Osteoblast (primary cell): ENCODE measurements at places on chromosomes 1 and 21. TPM values are rescaled to one million over a fixed set of nuclear protein-coding genes. Genes with fewer than 3 reads are reported as not detected.

DNA sequence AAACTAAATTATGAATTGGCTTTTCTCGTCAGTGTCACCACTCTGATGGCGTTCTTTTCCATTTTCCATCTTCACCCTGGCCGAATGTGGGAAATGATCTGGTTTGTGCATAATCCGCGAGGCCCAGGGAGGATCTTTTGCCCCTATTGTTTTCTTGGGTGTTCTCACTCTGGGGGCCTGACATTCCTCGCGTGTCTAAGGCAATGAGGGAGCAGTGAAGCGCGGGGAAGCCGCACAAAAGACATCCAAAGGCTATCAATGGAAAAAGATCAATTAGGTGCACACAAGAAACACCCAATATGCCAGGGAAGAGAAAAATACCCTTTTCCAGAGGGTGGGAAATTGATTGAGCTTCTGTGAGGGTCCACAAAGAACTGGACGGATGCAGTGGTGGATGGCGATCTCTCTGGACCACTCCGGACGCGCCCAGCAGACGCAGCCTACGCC is 941 bp upstream of the C1orf21 start:
- H3K27ac ChIP-seq: no peak overlapping the region
- no peak for DNase-seq

- H3K4me1 ChIP-seq: no peaks in the 10 kb centered on the region
- H3K36me3 ChIP-seq: no peaks in the 10 kb centered on the region
- no peak overlapping the region for H3K27ac ChIP-seq
Observed at GRCh38 chr1:70840260-70840953, 207.2 kb downstream of the PTGER3 start.

DNA sequence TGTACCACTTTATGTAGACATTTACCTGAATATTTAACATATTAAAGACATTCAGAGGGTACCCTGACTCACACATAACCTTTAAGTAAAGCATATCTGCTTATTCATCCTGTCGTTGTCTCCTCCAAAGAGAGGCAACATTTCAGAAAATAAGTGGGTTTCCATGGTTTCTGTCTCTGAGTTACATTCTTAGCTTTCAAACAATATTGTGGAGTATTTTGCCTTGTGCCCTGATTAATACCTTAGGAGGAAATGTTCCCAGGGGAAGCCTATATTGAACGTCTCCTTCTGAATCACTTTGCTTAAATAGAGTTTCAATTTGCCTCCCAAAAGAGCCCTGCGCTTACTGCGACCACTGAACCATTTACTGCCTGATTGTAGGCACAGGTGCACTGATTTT is 26.1 kb downstream of the PALMD start:
- H3K27me3 ChIP-seq: no peaks in the 10 kb centered on the region
- peaks cover 14% of the 10 kb centered on the region for H3K4me1 ChIP-seq
- no peak for DNase-seq
- H3K4me3 ChIP-seq: no peak overlapping the region
- H3K27ac ChIP-seq: peak overlapping the region; percentile 17

DNA sequence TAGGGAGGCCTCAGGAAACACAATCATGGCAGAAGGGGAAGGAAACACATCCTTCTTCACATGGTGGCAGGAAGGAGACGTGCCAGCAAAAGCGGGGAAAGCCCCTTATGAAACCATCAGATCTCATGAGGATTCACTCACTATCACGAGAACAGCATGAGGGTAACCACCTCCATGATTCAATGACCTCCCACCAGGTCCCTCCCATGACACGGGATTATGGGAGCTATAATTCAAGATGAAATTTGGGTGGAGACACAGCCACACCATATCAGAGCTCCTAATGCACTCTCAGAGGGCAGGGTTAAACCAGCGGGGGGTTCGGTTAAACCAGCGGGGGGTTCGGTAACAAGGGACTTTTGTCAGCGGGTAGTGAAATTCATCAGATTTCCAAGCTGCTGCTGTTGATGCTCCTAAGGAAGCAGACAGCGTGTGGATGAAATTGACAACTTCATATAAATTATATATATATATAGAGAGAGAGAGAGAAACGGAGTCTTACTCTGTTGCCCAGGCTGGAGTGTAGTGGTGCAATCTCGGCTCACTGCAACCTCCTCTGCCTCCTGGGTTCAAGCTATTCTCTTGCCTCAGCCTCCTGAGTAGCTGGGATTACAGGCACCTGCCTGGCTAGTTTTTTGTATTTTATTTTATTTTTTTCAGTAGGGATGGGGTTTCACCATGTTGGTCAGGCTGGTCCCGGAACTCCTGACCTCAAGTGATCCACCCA is 4.2 kb downstream of the CSTB start:
- H3K4me3 ChIP-seq: no peak overlapping the region
- no peak for DNase-seq
- H3K36me3 ChIP-seq: peaks cover 12% of the 10 kb centered on the region
- H3K27ac ChIP-seq: no peak overlapping the region

- H3K27ac ChIP-seq: no peak overlapping the region
- no peaks in the 10 kb centered on the region for H3K36me3 ChIP-seq
- DNase-seq: no peak
- H3K27me3 ChIP-seq: no peaks in the 10 kb centered on the region
- H3K4me1 ChIP-seq: no peaks in the 10 kb centered on the region
- no peak overlapping the region for H3K4me3 ChIP-seq
Observed at GRCh38 chr1:56908619-56909221, 54.1 kb downstream of the C8A start.

DNA sequence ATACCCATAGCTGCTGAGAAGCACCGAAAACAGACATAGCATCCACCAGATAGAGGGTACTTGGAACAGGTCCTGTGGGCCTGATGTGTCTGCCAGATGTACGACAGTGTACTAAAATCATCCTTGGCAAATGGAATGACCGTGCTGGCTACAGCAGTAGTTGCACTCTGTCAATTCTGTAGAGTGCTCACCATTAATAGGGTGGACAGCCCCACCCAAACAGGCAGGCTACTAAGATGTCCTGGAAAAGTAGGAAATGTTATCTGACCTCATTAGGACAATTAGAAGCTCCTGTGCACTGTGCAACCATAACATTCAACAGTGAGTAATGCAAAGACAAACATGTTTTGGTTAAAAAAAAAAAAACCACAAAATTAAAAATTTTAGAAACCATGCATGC is 106.2 kb downstream of the PTPN14 start:
- no peak for DNase-seq
- H3K36me3 ChIP-seq: peaks cover 19% of the 10 kb centered on the region
- H3K4me3 ChIP-seq: peak overlapping the region; percentile 8
- peaks cover 77% of the 10 kb centered on the region for H3K4me1 ChIP-seq
- H3K27ac ChIP-seq: peak overlapping the region; percentile 96

DNA sequence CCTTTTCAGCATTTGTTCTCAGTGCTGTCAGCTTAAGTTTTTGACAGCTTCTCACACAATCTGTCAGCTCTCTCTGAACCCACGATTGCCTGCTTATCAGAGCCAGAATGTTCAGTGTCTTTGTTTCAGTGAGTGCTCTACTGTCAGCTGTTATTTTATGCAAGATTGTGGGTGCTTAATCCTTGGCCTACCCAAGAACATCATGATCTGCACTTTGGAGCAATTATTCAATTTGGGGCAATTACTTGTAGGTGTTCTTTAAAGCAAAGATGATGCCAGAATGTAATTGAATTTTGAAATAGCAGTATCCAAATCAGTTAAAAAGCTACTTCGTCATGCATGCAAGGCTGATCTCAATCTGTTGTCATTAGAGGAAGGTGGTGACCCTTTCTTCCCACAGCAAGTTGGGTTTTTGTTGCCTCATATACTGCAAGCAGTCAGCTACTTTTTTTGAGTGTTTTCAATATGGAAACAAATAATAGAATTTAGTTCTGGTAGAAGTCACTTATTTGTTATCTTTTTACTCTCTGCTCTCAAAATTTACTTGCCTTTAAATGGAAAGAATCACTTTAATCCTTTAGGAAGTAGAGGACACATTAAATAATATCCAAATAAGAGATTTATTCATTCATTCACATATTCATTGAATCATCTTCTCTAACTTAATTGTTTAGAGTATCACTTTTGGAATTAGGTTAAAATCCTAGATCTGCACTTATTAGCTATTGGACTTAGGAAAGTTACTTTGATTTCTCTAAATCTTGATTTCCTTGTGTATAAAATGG is 253.5 kb upstream of the CACYBP start:
- H3K4me1 ChIP-seq: peaks cover 5% of the 10 kb centered on the region
- no peak overlapping the region for H3K27ac ChIP-seq
- H3K4me3 ChIP-seq: no peak overlapping the region
- no peaks in the 10 kb centered on the region for H3K36me3 ChIP-seq
- no peak for DNase-seq
- H3K27me3 ChIP-seq: no peaks in the 10 kb centered on the region

- H3K27me3 ChIP-seq: no peaks in the 10 kb centered on the region
- H3K27ac ChIP-seq: no peak overlapping the region
- H3K4me1 ChIP-seq: peaks cover 7% of the 10 kb centered on the region
- no peaks in the 10 kb centered on the region for H3K36me3 ChIP-seq
- H3K4me3 ChIP-seq: no peak overlapping the region
- DNase-seq: no peak
Observed at GRCh38 chr1:198575798-198576641, 35.5 kb upstream of the ATP6V1G3 start.

Gene TMEM39B
- 4.7 and 5.6 TPM in 2 replicates for total RNA-seq

GRCh38 chr1:28577738-28578536 is 14.1 kb upstream of the RAB42 start:
- H3K27me3 ChIP-seq: no peaks in the 10 kb centered on the region
- H3K4me1 ChIP-seq: peaks cover 23% of the 10 kb centered on the region
- H3K36me3 ChIP-seq: peaks cover 41% of the 10 kb centered on the region
- H3K27ac ChIP-seq: no peak overlapping the region
- H3K4me3 ChIP-seq: no peak overlapping the region
- DNase-seq: peak; percentile 63

Gene OVAAL
- not detected in 2 replicates for total RNA-seq

GRCh38 chr21:40768056-40768455 is 78.9 kb downstream of the DSCAM start:
- H3K4me3 ChIP-seq: no peak overlapping the region
- H3K4me1 ChIP-seq: no peaks in the 10 kb centered on the region
- no peak overlapping the region for H3K27ac ChIP-seq

DNA sequence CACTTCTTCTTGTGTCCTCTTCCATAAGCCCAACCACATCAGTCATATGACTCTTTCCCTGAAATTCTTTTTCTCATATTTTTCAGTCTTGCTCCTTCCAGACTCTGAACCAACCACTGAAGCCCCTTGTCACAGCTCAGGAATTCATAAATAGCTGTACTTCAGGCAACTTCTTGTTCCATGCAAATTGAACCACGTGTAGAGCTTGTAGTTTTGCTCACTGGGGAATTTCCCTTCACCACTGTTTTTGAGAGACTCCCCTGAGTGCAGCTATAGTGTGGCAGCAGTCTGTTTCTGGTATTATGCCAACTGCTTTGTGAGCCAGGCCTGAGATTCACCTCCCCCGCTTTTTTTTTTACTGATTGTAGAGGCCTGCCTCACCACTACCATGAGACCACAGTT is 150.3 kb upstream of the SPAG17 start:
- no peak for DNase-seq
- no peaks in the 10 kb centered on the region for H3K36me3 ChIP-seq
- H3K27me3 ChIP-seq: no peaks in the 10 kb centered on the region
- H3K27ac ChIP-seq: no peak overlapping the region
- no peak overlapping the region for H3K4me3 ChIP-seq

Gene CTXND2
- not detected in 2 replicates for total RNA-seq

DNA sequence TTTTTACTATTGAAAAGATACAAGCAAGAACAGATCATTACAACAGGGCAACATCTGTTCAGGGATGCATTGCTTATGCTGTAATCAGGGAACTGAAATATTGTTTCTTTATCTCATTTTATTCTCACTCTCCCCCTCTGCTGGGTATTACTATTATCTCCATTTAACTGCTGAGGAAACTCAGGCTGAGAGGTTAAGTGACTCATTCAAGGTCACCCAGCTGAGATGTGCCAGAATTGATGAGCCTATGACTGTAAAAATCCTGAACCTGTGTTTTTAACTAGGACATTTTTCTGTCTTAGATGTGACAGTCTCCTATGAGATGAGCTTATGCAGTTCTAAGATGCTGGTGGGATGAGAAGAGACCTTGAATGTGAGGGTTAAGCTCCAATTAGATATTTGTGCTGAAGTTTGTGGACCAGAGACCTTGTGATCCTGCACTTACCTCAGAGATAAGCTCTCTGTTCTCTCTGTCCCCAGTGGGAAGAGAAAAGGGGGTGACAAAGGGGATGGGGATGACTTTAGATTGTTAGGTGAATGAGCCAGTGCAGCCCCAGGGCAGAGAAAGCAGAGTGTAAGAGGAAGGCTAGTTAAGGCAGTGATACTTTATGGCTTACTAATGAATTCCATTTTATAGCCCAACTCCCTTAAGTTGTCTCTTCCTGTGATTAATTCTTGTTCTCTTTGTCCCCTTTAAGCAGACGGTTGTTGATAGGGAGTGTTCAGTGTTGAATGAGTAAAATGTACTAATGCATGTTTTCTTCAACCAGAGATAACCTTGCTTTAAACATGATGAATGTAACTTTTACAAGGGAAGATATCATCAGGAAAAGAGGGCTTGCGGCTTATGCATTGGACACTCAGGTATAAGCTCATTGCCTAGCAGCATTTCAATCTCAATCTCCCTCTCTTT is 111.4 kb downstream of the HLX start:
- peak; percentile 27 for DNase-seq
- H3K4me1 ChIP-seq: peaks cover 14% of the 10 kb centered on the region
- no peaks in the 10 kb centered on the region for H3K27me3 ChIP-seq
- H3K36me3 ChIP-seq: no peaks in the 10 kb centered on the region

DNA sequence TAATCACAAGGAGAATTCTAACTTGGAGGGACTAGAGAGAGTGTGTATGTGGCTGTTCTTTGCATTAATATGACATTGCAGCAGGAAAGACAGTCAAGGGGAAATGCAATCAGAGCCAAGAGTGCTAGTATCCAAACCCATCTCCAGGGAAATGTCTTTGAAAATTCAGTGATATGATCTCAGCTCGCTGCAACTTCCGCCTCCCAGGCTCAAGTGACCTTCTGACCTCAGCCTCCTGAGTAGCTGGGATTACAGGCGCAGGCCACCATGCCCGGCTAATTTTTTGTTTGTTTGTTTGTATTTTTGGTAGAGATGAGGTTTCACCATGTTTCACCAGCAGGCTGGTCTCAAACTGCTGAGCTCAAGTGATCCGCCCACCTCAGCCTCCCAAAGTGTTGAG is 16.3 kb downstream of the VASH2 start:
- no peaks in the 10 kb centered on the region for H3K4me1 ChIP-seq
- H3K27ac ChIP-seq: no peak overlapping the region
- no peak for DNase-seq
- H3K27me3 ChIP-seq: peaks cover 1% of the 10 kb centered on the region
- no peak overlapping the region for H3K4me3 ChIP-seq

DNA sequence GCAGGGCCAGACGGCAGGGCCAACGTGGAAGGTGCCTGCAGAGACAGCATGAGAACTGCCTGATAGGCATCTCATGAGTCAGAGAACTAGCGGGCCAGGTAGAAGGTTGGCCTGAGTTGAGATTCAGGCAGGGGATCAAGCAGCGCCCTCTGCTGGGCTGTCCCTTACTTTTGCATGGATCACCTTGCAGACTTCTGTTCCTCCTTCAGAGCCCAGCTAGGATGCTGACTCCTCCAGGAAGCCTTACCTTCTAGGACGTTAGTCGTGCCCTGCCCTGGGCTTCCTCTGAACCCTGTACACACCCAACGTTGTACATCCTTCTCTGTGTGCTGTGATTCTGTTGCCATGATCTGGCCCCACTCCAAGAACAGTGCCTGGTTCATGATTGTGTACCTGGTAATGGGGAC is 231.3 kb upstream of the VAMP3 start:
- peak; percentile 35 for DNase-seq
- H3K27me3 ChIP-seq: no peaks in the 10 kb centered on the region
- H3K4me1 ChIP-seq: no peaks in the 10 kb centered on the region
- H3K27ac ChIP-seq: no peak overlapping the region

- H3K27ac ChIP-seq: no peak overlapping the region
- no peaks in the 10 kb centered on the region for H3K27me3 ChIP-seq
- peaks cover 22% of the 10 kb centered on the region for H3K4me1 ChIP-seq
- DNase-seq: peak; percentile 98
- peaks cover 27% of the 10 kb centered on the region for H3K36me3 ChIP-seq
Observed at GRCh38 chr1:35564037-35564883, 6.7 kb downstream of the NCDN start.
